ENCODE measurements at places on chromosomes 3 and 15. TPM values are rescaled to one million over a fixed set of nuclear protein-coding genes. Genes with fewer than 3 reads are reported as not detected.

Gene ECE2
- total RNA-seq = 0.14 TPM

Gene CLRN1
- total RNA-seq = not detected

Gene SNAPC5
- 22.2 TPM for total RNA-seq

Gene RARB
- total RNA-seq = 12.9 TPM

Gene GUCA1C
- not detected for total RNA-seq

Gene WDR5B
- 6.5 TPM for total RNA-seq

Gene HYKK
- total RNA-seq = 5.9 TPM

Gene GREM1
- 293 TPM for total RNA-seq

Gene SAMD7
- total RNA-seq = not detected

DNA sequence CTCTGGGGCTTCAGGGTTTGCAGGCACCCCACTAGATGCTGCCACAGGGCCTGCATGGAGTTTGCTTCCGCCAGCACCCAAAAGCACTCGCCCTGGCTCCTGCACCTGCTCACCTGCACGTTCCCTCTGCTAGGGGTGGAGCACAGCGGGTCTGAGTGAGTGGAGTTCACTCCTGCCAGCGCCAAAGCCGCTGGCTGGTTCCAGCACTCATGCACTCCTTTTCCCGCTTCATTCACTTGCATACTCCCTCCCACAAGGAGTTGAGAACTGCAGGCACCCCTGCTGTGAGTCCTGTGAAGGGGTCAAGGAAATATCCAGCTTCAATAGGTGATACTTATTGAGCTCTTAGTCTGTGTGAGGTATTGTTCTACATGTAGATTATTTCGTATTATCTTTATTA is 537.5 kb downstream of the NR2F2 start:
- DNase-seq = no peak

DNA sequence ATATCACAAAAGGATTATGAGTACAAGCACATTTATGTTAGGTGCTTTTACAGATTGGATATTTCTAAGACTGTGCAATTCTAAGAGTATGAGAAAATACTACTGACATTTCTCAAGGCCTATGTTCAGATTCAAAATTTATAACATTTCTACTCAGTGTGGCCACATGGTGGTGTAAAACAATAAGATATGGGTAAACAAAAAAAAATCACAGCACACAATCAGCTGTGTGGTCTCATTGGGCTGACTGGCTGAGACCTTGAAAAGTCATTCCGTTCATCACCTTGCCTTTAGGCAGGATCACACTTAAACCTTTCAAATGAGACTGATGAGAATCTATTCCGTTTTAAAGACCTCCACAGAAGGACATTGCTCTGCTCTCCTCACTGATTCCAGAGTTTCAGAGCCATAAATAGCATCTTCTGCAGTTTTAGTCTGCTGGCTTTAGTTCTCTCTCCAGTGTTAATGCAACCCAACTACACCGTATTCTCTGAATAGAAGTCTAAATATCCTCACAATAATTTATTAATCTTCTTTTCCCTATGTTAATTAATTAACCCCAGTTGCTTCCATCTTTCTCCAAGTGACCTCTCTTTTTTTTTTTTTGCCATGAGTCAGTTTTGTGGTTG is 158.2 kb downstream of the SPATA16 start:
- DNase-seq = no peak

DNA sequence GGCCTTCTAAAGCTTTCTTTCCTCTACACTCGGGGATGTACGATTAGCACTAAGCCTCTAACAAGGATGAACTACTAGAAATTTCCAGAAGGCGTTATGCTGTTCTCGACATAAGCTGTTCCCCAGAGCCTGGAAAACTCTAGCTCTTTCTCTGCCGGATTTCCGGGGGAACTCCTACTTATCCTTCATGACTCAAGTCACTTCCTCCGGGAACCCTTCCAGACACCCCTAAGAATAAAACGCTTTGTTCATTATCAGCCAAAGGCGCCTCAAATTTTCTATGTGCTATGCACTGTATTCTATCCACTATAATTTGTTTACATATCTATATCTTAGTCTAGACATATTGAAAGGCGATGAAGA is 455 bp upstream of the SNAP23 start:
- peak; percentile 69 for DNase-seq

GRCh38 chr3:64837986-64838735 is 150.4 kb upstream of the ADAMTS9 start:
- DNase-seq = no peak

DNA sequence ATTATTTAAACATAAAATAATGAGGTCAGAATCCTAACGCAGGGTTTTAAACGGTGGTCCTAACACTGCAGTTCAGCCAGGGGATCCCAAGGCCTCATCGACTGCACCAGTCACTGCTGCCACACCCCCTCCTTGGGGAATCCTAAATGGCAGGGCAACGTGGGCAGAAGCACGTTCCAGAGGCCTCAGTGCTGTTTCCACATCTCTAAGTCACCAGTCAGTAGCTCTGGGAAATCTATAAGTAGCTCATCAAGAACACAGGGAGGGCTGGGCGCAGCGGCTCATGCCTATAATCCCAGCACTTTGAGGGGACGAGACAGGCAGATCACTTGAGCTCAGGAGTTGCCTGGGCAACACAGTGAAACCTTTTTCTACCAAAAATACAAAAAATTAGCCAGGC is 47.5 kb downstream of the PRTG start:
- DNase-seq = no peak

DNA sequence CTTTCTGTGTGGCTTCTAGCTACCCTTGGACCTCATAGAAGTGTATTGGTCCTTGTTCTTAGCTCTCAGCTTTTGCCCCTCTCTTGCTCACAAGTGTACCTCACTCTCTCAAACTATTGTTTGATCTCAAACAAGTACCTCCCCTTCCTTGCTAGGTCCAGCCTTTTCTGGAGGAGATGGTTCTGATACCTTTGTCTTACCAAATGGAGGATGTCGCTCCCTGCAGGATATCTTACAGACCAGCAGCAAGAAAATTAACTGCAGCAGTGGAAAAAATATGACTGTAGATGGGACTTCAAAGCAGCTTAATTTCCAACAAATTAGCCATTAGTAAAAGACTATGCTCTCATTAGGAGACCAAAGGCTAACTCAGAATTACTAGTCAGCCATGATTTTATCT is 388.1 kb upstream of the ROBO2 start:
- DNase-seq = no peak

- DNase-seq = no peak
Observed at GRCh38 chr15:52136442-52136980, 23.9 kb upstream of the BCL2L10 start.

DNA sequence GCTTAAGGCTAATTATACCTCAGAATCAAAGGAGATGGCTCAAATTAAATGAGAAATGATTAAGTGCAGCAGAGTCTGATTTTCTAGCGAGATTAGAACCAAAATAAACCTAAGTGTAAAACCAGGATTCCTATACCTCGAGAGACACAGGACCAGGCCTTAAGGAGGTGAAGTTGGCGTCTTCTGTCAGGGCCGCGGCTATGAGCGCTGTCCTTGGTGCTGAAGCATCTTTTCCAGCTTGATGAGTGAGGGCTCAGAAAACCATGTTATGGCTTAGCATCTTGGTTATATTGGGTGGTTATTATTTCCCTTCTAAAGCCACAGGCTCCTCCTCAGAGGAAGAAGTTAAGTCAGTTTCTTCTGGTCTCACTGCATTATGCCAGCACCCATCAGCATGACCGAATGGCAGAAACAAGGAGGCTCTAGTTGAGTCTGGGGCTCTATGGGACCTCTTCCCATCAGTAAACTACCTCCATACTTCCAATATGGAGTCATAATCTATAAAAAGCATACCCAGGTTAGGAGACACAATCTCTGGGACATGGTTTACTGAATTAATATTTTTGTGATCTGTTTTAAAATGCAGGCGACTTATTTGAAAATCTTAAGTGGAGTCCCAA is 120.1 kb upstream of the NMNAT3 start:
- DNase-seq = peak; percentile 59

GRCh38 chr15:74954515-74954914 is 2.1 kb downstream of the RPP25 start:
- no peak for DNase-seq

DNA sequence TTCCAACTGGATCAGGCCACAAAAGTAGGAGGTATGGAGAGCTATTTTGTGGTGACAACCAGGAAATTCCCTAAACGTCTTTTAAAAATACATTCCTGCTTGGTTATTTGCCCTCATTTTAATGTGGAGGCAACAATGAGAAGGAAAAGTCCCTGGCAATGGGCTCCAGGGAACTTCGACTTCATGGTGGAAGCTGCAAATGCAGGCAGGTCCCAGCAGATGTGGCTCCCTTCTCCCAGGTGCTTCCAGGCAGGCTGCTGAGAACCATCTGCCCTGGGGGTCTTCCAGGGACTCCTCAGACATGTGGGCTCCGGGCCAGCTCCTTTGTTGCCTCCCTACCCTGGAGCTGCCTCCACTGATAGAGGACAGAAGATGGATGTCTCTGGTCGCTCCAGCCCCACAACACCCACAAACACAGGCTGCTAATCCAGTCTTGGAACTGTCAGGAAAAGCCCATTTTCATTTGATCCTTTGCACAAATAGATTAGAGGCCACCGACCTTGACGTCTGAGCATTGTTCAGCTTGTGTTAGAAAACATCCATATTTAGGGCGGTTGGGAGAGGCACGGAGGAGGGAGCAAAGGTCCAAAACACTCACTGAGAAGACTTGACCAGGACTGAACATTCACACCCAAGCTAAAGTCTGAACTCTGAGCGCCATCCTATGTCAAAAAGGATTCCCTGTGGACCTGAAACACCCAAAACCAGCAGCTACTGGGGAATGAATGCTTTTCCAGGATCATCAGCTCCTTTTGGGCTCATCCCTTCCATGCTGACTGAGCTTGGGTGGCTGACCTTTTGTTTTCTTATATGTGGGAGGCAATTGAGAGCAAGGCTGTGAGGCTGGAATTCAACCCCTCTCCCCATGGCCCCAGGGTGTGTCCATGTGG is 30.2 kb upstream of the SLCO2A1 start:
- no peak for DNase-seq

GRCh38 chr3:169722724-169723123 is 42.1 kb downstream of the TERC start:
- no peak for DNase-seq

GRCh38 chr3:102979191-102979590 is 544.4 kb downstream of the ZPLD1 start:
- no peak for DNase-seq

DNA sequence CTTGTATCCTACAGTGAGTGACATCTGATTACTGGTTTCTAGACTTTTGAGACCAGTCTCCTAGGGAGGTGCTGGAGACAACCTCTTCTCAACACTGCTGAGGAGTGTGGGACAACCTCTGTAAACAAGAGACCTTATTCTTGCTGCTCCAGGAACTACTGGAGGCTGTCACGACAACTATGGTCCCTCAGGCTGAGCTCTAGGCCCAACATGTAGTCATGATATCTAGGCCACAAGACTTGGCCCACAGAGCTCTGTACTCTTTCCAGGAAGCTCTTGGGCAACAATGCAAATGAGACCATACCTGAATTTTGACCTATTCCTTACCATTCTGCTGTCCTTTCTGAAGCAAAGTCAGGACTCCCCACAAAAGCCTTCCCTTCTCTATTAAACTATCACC is 24.3 kb upstream of the HEG1 start:
- no peak for DNase-seq

DNA sequence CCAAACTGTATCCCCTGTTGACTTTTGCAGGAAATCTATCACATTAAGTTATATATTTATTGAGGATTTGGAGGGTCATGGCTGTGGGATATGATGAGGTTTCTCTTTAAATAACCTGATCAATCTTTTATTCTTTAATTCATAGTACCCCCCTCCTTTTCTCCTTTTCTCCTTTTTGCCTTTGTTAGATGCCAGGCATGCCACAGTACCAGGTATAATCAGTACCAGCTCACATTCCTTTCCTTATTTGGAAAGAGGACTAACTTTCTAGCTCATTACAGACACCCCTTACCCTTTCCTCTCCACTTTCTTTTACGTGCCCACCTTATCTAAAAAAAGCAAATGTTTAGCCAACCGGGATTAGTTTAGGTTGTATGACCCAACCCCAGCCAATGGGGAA is 326.4 kb upstream of the NAALADL2 start:
- DNase-seq = no peak

DNA sequence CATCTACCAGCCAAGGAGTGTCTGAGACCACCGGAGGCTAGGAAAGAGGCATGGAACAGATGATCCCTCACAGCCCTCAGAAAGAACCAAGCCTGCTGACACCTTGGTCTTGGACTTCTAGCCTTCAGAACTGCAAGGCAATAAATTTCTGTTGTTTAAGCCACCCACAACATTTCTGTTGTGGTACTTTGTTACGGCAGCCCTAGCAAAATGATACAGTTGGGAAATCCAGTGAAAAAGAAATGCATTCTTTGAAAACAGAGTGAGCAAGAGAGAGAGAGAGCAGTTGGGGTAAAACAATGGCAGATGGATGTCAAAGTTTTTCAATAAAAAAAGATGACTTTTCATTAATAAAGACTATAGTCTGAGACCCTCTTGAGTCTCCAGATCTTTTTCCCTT is 219.4 kb downstream of the NFKBIZ start:
- DNase-seq = no peak

- no peak for DNase-seq
Observed at GRCh38 chr3:77038930-77039605, 831 bp upstream of the ROBO2 start.

DNA sequence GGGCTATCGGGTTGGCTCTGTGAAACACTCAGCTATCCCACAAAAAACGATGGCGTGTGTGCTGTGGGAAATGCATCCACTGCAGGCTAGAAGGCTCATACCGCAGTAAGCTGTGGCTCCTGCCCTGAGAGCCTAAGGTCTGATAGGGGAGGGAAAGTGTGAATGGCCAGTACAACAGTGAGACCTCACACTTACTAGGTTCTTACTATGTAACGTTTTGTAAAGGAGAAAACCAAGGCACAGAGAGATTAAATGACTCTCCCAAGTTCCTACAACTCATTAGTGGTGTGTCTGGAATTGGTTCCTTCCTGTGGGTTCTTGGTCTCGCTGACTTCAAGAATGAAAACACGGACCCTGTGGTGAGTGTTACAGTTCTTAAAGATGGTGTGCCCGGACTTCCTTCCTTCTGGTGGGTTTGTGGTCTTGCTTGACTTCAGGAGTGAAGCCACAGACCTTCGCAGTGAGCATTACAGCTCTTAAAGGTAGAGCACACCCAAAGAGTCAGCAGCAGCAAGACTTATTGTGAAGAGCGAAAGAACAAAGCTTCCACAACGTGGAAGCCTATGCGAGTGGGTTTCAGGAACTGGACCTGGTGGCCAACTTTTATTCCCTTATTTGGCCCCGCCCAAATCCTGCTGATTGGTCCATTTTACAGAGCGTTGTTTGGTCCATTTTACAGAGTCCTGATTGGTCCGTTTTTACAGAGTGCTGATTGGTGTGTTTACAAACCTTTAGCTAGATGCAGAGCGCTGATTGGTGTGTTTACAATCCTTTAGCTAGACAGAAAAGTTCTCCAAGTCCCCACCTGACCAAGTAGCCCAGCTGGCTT is 161.7 kb downstream of the POLR2M start:
- no peak for DNase-seq

All from mucosa of gallbladder (tissue), 1 donor.